T follicular helper cell (primary cell): ENCODE measurements at places on chromosomes 13 and 19.

GRCh38 chr13:45226024-45226423 is 25.2 kb upstream of the KCTD4 start:
- DNase-seq = no peak

DNA sequence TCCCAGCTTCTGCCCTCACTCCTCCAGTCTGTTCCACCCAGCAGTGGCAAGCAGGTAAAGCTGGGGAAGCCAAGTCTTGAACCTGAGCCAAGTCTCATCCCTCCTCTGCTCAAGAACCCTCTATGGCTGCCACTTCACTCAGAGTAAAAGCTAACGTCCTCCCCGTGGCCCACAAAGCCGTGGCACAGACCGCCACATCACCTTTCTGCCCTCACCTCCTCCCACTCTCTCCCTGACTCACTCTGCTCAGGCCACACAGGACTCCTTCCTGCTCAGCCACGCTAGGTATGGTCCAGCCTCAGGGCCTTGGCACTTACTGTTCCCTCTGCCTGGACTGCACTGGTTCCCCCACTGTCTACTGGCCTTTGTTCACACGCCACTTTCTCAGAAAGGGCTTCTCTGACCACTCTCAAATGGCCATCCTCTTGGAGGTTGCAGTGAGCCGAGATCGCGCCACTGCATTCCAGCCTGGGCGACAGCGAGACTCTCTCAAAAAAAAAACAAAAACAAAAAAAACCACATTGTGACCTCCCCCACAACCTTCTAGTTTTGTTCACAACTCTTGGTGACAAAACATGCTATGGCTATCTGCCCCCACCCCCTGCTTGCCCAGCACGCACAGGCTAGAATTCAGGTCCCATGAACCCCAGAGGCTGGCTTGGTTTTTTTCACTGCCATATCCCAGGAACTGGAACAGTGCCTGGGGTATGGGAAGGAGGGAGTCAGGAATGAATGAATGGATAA is 15.8 kb downstream of the NDUFB7 start:
- no peak for DNase-seq

- DNase-seq = no peak
Observed at GRCh38 chr13:52103386-52103785, 25.5 kb downstream of the NEK5 start.

- no peak for DNase-seq
Observed at GRCh38 chr19:18478545-18479311, 40.8 kb upstream of the ISYNA1 start.

- DNase-seq = no peak
Observed at GRCh38 chr13:113137691-113138298, 15.2 kb downstream of the F10 start.

DNA sequence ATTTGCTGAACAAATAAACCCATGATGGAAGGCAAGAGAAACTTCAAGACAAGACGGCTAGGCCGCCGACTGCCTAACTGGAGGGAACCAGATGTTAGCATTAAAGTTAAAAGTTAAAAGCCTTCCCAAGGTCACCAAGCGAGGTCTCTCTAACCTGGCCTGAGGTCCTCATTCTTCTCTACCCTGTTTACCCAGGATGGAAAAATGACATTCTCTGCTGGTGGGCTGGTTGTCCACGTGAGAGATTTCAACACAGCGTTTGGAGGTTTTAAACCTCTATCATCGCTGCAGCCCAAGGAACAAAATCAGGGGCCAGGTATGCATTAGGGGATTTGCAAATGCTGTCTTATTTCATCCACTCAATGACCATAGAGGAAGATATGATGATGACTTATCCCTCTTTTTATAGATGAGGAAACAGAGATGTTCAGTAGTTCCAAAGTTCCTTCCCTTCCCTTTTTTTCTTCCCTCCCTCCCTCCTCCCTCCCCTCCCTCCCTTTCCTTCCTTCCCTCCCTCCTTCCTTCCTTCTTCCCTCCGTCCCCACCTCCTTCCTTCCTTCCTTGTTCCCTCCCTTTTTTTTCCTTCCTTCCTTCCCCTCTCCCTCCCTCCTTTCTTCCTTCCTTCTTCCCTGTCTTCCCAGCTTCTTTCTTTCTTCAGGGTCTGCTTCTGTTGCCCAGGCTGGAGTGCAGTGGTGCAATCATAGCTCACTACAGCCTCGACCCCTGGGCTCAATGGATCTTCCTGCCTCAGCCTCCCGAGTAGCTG is 79.7 kb downstream of the INSR start:
- DNase-seq = no peak

GRCh38 chr13:66886264-66886663 is 343.9 kb downstream of the PCDH9 start:
- DNase-seq = no peak

DNA sequence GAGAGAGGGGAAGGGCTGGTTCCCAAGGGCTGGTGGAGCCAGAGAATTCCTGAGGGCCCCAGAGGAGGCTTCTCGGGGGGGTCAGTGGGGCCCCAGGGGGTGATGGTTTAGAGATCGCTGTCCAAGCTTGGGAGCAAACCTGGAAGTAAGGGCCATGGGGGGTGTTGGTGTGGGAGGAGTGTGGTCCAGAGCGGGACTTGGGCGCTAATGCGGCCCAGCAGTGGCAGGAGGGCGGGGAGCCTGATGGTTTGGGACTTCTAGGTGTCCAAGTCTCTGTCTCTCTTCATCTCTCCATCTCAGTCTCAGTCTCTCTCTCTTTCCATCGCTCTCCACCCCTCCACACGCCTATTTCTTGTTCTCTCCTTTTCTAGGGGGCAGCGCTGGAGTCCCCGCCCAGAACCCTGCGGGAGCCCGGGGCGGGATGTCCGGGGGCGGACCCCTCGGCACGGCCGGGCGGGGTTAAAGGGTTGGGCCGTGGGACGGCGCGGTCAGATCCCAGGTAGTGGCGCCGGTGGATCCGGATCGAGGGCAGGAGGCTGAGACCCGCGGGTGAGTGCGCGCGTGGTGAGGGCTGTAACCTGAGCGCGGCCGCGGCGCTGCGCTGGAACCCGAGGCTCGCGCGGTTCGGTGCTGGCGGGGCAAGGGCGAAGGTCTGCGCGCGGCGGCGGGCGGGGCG is at the start of gene CYP4F22:
TSS of gene CYP4F22 (plus strand) at position 491 of the 676 bp plus-strand sequence. CDS start 16,812 bp downstream, outside the sequence.
- no peak for DNase-seq

DNA sequence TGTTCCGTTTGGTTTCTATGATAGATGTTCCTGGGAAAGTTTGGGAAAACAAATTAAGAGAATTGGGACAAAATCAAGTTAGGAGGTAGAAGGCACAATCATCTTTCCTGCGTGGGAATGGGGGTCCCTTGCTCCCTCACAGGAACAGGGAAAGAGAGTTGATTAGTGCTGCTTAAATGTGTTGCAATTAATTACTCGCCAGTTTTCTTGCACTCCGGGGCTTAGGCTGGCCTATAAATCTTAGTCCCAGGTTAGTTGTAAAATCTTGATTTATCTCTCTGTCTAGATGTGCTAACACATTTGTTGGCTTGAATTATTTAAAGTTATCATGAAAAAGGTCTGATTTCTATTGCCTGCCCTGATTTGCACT is 10.1 kb downstream of the B3GLCT start:
- no peak for DNase-seq

DNA sequence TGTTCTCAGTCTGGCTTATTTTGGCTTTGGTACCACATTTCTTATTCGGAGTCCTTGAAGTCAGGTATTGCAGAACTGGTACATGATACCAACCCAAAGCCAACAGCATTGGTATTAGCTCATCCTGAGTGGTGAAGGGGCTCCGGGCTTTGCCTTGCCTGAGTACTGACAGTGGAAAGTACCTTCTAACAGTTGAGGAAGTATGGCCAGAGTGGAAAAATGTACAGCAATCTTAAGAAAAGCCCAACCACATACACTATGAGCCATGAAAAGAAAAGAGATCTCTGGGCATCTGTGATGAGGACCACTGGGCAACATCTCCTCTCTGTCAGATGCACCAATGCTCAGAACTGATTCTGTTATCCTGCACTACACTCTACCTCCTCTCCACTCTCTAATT is 8.3 kb downstream of the LCP1 start:
- DNase-seq = peak; percentile 15

DNA sequence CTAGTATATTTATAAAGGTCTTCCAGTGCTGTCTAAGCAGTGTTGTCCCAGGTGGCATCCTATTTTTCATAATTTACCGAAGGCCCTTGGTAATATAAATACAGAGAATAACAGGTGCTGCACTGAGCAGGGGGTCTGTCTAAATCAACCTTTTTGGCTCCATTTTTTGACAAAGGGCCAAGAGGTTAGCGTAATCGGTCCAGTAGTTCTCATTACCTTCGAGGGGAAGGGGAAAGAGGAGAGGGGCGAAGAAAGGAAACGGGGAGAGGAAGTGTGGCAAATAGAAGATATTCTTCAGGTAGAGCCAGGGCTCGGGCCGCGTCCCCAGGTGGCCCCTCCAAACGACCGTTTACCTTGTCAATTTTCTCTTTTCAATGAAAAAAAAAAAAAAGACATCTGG is 749 bp upstream of the PAN3 start:
- no peak for DNase-seq

DNA sequence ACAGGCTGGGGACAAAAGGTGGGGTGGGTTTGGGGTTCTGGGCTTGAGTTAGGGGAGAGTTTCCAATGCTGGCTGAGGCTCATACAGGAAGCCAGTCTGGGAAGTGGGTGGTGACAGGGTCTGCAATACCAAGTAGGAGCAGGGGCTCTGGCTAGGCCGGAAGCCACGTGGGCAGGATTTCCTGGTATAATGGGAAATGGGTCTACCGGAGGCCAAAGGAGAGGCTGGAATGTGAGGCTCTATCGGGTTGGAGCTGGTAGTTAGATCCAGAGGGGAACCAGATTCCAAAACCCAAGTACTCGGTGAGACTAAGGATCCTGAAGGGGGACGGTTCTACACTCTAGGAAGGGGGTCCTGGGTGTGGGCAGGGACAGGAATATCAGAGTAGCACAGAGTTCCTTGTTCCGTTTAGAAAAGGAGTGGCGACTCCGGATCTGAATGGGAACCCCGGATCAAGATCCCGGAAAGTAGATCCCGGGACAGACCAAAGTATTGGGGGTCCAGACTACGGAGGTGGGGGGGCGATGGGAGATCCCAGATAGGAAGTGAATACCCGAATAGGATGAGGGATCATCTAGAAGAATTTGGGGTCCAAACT is 802 bp downstream of the CDC37 start:
- no peak for DNase-seq

DNA sequence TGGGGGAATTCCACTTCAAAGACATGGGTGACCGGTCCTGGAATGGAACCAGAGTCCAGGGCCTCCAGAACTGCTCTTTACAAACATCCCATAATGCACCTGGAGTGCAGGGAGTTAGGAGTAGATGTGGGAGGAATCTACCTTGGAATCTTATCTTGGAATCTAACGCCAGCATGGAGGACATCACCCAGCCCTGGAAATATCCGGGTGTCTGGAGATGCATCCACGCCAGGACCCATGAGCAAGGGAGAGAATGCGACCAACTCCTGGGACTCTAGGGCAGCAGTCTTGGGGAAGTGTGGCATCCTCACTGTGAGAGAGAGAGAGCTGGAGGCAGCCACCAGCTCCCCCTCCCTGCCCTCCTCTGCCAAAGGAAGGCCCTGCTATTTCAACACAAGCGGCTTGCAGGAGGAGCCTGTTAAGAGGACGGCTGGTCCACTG is 211.8 kb downstream of the UQCRFS1 start:
- no peak for DNase-seq

DNA sequence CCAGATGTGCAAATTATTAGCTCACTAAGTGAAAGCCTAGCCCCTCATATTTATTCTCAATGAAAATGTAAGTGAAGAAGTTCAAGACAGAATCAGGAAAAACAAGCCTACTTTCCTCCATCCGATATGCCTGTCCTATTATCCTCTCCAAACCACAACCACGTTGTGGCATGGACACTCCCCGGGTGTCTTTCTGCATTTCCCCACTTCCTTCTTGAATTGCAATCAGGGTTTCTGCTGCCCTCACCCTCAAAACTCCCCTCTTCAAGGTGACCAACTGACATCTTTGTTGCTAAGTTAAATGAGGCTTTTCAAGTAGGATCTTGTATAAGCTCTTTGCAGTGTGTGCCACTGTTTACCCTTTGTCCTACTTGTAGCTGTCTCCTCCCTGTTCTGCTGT is 11.8 kb downstream of the SLC25A30 start:
- no peak for DNase-seq

GRCh38 chr13:19680751-19681150 is 47.3 kb downstream of the MPHOSPH8 start:
- no peak for DNase-seq

GRCh38 chr13:97757807-97758206 is 195.7 kb upstream of the IPO5 start:
- no peak for DNase-seq

GRCh38 chr13:67776151-67776550 is 546.0 kb upstream of the PCDH9 start:
- no peak for DNase-seq

- DNase-seq = no peak
Observed at GRCh38 chr13:105972811-105973590, 562.5 kb downstream of the EFNB2 start.

GRCh38 chr13:48160606-48161278 is 65.8 kb upstream of the MED4 start:
- no peak for DNase-seq

GRCh38 chr19:58091251-58091995 is 6.6 kb downstream of the ZSCAN18 start:
- no peak for DNase-seq
